CD4-positive, alpha-beta T cell treated with Interleukin-6 at 100 ng/mL for 8 hours (primary cell): ENCODE measurements at places on chromosomes 1 and 21.

DNA sequence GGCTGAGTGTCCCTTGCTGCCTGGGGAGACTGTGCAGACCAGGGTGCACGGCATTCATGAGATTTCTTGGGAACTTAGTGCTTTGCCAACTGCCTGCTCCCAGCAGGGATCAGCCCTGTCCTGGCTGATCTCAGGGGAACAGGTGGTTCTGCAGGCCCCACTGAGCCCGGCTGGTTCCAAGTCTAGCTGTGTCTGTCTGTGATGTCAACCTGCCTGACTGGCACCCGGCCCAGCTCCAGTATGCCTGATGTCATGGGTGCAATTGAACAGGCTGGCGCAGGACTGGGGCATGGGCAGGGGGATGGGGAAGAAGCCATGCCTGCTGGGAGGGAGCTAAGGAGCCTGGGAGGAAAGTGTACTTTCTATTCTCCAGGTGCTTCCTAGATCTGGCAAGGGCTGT, 227.1 kb downstream of the GRIK3 start:
- DNase-seq: no peak

- no peak for DNase-seq
These were observed 124.1 kb downstream of the DPYD start for GRCh38 chr1:97796711-97797110.

GRCh38 chr1:160491017-160491416, 32.0 kb downstream of the SLAMF6 start:
- DNase-seq: no peak

- no peak for DNase-seq
These were observed 7.0 kb downstream of the TDRD5 start for GRCh38 chr1:179598631-179599030.

DNA sequence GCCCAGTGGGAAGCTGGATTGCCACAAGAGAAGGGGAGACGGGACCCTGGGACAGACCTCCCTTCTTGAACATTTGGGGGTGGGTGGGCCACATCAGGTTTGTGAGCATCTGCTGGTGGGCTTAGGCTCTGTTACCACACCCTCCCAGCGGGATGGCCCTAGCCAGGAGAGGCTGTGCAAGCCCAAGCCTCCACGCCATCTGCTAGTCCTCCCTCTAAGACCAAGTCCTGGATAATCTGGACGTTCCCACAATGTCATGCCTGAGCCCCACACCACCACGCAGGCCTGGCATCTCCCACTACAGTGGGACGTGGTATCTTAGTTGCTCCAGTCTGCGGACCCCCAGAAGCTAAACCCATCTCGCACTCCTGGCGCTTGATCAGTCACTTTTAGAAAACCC, 3.7 kb upstream of the IBA57 start:
- DNase-seq: no peak

DNA sequence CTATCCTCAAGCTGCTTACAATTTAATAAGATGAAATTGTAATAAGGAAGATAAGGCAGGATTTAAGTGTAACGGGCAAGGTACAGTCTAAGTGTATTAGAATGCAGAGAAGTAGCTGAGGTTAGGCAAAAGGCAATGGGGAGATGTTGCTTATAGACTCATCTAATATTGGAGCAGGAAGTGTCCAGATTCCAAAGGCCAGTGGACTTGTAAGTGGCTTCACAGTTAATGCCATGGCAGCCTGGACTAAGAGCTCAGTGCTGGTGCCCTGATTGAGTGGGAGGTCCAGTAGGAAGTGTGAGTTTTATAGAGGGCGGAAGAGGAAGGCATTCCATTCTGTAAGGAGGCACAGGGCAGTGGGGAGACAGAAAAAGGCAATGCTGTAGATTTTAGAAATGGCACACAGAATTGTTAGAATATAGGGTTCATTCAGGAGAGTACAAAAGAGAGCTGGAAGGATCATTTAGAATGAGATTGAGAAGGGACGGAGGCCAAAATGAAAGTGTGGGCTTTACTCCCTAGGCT, 12.6 kb downstream of the MAP3K21 start:
- no peak for DNase-seq

DNA sequence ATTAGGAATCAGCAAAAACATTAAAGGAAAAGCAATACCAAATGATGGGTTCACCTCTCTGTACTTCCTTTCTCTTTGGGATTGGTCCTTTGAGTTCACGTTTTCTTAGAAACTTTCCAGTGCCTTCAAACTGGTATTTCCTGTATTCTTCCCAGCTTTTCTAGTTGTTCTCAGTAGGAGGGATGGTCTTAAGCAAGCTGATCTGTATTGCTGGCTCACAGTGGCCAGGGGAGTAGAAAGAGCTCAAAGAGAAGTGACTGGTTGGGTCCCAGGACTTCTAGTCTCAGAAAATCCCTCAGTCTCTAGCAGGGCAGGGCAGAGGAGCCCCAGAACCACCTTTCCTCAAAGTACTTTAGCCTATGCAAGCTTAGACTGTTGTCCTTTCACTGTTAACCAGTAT, 10.1 kb upstream of the USP24 start:
- DNase-seq: no peak

DNA sequence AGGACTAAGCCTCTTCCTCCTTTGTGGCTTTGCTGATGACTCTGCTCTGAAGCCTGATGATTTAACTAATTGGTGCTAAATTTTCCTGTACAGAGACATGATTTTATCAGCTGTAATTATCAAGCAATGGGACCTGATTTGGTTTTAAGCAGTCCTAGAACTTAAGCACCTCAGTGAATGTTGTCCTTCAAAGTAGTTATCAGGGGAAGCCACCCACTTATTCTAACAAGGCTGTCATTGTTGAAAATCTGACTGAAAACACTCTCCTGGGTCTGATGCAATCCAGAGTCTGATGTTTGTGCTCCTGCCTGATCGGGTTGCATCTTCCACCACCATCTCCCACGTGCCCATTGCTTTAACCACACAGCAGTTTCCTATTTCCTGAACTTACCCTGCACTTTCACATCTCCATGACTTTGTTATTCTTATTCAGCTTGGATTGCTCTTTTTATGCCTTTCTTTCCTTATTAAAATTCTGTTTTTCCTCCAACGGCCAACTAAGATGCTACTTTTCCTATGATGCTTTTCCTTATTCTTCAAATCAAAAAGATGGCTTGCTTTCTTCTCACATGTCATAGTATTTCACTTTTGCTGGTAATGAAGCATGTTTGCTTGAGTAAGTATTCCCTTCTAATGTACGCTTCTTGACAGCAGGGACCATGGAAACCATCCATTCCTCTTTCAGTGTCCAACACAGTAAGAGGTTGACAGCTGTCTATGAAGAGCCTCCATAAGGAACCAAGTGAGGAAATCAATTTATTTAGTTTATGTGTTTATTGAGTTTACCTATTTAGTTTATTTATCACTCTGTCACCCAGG, 55.0 kb downstream of the S1PR1 start:
- DNase-seq: peak; percentile 39

DNA sequence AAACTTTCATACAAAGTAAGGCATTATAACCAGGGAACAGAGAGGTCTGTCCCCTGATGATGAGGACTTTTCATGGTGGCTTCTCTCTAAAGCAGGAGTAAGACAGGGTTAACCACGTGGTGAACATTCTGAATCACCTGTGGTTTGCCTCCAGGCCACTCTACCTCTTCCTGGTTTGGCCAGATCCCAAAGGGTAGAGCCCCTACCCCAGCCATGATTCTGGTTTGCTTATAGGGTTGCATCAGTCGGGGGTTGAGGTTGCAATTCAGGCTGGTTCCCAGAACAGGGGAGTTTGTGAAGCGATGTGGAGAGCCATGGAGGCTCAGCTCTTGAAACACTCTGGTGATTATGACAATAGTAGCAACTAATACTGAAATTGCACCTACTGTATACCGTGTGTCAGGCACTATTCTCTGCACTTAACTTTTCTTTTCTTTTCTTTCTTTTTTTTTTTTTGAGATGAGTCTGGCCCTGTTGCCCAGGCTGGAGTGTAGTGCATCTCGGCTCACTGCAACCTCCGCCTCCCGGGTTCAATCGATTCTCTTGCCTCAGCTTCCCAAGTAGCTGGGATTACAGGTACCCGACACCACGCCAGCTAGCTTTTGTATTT, 8.3 kb downstream of the CNR2 start:
- DNase-seq: no peak

- DNase-seq: peak; percentile 42
These were observed 28.4 kb downstream of the TRIM11 start for GRCh38 chr1:228378090-228378872.

DNA sequence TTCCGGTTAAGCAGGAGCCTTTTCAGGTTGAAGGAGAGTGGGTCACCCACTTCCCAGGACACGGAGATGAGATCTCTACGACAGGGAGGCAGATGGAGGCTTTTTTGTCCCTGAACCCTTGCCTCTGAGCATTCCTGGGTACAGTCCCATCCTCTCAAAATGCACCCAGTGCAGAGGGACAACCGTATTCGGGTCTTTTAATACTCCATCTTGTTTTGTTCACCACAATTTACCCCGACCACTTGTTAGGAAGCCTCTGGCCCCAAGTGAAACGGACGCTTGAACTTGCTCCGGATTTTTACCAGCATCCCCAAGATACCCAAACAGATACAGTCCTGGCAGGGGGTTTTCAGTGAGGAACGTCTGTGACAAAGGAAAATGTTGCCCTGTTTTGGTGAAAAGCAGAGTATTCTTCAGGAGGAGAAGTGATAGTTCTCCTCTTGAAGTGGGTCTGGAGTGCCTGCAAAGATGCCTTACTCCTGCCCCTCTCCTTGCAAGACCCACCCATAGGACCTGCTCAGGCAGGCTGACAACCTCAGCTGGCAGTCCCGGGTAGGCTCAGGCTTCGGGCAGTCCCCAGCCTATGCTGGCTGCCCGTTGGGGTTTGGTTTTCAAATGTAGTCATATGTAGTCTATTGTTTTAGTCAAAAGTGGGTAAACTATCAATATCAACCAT, 669 bp upstream of the ARL8A start:
- DNase-seq: no peak

DNA sequence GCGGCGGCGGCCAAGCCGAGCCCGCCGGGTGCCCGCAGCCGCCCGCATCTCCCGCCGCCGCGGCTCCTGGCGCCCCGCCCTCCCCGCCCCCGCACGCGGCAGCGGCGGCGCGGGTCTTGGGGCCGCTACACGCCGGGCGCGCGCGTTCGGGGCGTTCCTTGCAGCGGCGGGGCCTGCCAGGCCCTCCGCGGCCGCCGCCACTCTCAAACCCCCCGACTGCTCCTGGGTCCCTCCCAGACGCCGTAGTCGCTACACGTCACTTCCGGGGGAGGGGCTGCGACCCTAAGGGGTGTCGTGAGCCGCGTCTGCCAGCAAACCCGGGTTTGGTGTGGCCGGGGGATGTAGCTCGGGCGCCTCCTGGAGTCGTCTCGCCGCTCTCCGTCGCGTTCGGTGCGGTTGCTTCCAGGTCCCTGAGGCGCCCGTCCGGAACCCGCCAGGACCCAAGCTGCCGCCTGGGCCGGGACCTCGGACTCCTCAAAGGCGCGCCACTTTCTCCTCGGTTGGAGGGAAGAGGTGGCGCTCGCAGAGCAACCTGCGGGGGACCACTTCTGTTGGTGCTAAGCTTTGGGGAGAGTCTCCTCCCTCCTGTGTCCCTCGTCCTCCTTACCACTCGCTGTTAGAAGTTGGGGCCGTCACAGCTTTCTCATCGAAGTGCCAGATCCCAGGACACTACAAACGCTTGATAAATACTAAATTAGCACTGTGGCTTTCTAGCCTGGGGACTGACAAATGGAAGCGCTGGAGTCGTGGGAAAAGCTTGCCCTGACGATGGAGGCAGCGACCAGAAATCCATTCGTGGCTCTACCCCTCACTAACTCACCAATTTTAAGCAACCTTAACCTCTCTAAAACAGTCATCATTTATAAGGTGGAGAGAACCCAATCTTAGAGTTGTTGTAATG, at the start of gene ELK4:
ELK4 (minus strand) TSS at position 244 of the 901 bp plus-strand sequence. CDS start 8,129 bp downstream, outside the sequence.
- DNase-seq: peak; percentile 99

GRCh38 chr1:110087812-110088738, 17.6 kb upstream of the ALX3 start:
- DNase-seq: peak; percentile 20

DNA sequence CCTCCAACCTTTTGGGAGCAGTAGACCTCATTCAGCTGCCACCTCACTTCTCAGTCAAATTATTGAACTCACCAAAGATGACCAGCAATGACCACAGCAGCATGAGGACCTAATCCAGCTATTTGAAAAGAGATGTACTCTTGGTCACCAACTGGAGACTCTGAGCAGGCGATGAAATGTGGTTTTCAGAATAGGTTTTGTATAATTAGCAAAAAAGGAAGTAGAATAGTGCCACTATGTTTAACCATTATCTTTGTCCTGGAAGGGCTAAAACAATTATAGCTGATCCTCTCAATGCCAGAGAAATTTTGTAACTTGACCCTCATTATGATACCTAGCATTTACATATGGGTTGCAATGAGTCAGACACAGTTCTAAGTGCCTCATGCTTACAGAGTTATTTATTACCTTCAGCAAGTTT, at the start of gene FCRL2:
FCRL2 (minus strand) TSS at position 162 of the 421 bp plus-strand sequence; CDS start at position 103, 59 bp downstream.
- DNase-seq: no peak

DNA sequence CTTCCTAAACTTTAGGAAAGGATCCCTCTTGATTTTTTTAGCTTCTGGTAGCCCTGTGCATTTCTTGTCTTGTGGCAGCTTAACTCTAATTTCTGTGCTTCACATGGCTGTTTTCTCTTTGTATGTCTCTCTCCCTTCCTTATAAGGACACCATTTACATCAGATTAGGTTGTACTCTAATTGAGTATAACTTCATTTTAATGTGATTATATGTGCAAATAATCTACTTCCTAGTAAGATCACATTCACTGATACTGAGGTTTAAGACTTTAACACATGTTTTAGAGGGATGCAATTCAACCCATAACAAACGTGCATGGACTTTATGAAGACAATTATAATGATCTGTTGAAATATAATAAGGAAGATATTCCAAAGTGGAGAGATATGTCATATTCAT, 46.7 kb downstream of the RGS4 start:
- DNase-seq: no peak

- peak; percentile 74 for DNase-seq
These were observed 24.2 kb upstream of the PHTF1 start for GRCh38 chr1:113783254-113784103.

DNA sequence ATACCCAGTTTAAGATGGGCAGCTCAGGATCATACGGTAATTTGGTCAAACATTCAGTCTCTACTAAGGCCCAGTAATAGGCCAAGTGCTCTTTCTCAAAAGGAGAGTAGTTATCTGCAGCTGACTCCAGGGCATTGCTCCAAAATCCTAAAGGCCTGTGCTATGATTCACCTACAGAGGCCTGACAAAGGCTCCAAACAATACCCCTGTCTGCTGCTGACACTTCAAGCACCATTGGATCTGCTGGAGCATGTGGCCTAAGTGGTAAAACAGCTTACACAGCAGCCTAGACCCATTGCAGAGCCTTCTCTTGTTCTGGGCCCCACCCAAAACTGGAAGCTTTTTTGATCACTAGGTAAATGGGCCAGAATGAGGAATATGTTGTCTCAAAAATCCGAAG, 22.8 kb downstream of the SLAMF7 start:
- DNase-seq: no peak

- DNase-seq: no peak
These were observed 308.0 kb downstream of the HMCN1 start for GRCh38 chr1:186042230-186042629.
